ENCODE measurements at places on chromosomes 12 and 14. TPM values are rescaled to one million over a fixed set of nuclear protein-coding genes. Genes with fewer than 3 reads are reported as not detected.

KRT72 gene
- total RNA-seq: not detected

ERBB3 gene
- 3.6 TPM for total RNA-seq

AMN gene
- total RNA-seq: not detected

PTGER2 gene
- 11.6 TPM for total RNA-seq

GDF3 gene
- not detected for total RNA-seq

LRP1-AS gene
- not detected for total RNA-seq

EIF2S3B gene
- total RNA-seq: 0.93 TPM

CD163L1 gene
- total RNA-seq: 3.6 TPM

FOXG1 gene
- total RNA-seq: not detected

BIN2 gene
- total RNA-seq: not detected

KRT7 gene
- total RNA-seq: 2.2 TPM

GTF2A1 gene
- 41.4 TPM for total RNA-seq

PIP4P1 gene
- 21.5 TPM for total RNA-seq

TMCC3 gene
- 0.50 TPM for total RNA-seq

MORN3 gene
- 1.5 TPM for total RNA-seq

PLEKHA5 gene
- 22.8 TPM for total RNA-seq

UNC119B gene
- 17.5 TPM for total RNA-seq

CLEC9A gene
- not detected for total RNA-seq

C14orf39 gene
- total RNA-seq: not detected

GZMB gene
- 0.13 TPM for total RNA-seq

DIABLO gene
- 62.2 TPM for total RNA-seq

SYCP3 gene
- 0.13 TPM for total RNA-seq

C1R gene
- 146 TPM for total RNA-seq

PAH gene
- not detected for total RNA-seq

HOXC4 gene
- not detected for total RNA-seq

ZDHHC22 gene
- total RNA-seq: not detected

DHRS4L2 gene
- total RNA-seq: 9.2 TPM

RFX4 gene
- total RNA-seq: not detected

PHC1 gene
- total RNA-seq: 9.6 TPM

TAS2R50 gene
- 4.7 TPM for total RNA-seq

NANOG gene
- total RNA-seq: not detected

KLRF2 gene
- not detected for total RNA-seq

PRH2 gene
- not detected for total RNA-seq

LRP1 gene
- 490 TPM for total RNA-seq

C1QL4 gene
- total RNA-seq: 0.06 TPM

TRAF3 gene
- total RNA-seq: 23.4 TPM
